ENCODE measurements at places on chromosomes 12 and 14.

- DNase-seq: no peak
Observed at GRCh38 chr12:80056845-80057244, 42.5 kb upstream of the OTOGL start.

GRCh38 chr12:2819810-2820209 is 7.3 kb downstream of the ITFG2 start:
- no peak for DNase-seq

DNA sequence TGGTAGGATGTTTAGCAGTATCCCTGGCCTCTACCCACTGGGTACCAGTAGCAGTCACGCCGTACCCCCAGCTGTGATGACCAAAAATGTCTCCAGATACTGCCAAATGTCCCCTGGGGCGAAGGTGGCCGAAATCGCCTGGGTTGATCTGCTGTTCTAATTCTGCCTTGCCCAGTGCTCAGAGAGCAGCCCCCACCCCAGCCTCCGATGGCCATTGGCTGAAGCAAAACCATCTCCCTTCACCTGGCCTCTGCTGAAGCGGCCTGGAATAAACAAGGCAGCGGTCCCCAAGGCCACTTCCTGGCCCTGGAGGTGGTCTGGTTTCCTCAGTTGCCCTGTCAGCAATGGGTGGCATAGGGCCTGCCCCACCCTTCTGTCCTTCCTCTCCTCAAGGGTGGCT is 298.4 kb downstream of the CACNA1C start:
- no peak for DNase-seq

- DNase-seq: no peak
Observed at GRCh38 chr12:23684121-23684520, 265.3 kb downstream of the SOX5 start.

DNA sequence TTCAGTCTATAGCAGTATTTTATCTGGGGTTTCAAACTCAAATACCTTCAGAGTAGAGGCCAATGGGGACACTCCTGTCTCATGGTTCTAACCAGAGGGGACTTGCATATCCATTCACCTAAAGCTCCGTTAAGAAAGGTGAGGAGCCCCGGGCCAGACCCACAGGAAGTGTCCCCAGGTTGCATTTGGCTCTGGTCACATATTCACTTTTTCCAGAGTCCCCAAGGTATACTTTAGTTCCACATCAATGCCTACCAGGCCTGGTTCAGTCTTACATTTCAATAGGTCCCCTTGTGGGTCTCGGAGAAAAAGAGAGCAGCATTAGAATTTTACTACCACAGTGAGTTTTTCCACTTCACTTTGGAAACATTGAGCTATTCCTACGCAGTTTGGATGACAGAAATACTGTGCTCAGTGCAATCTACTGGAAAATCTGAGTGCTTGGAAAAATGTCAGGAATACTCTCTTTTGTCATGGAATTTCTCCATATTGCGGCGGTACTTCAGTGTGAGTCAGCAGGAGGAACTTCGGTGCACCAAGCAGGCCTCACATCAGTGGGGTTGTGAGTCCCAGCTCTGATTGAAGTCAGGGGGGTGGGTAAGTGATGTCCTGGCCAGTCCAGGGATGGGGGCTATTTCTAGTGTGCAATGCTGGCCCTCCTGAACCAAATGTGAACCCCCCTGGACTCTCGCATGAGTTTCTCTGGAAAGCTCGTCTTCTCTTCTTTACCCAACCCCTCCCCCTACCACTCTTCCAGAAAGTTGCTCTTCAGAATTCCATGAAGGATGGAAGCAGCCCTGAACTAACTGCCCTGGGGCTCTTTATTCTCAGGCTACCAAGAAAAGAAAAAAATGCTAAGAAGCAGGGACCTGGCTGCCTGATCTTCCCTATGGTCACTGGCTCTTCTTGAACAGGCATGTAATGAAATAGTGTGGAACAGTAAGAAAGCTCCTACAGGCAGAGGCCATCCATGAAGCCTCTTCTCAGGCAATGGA is 184.7 kb downstream of the PRKCH start:
- DNase-seq: no peak

- DNase-seq: no peak
Observed at GRCh38 chr14:75832621-75833297, 149.0 kb downstream of the TGFB3 start.

GRCh38 chr12:84638811-84639368 is 273.7 kb downstream of the SLC6A15 start:
- no peak for DNase-seq

DNA sequence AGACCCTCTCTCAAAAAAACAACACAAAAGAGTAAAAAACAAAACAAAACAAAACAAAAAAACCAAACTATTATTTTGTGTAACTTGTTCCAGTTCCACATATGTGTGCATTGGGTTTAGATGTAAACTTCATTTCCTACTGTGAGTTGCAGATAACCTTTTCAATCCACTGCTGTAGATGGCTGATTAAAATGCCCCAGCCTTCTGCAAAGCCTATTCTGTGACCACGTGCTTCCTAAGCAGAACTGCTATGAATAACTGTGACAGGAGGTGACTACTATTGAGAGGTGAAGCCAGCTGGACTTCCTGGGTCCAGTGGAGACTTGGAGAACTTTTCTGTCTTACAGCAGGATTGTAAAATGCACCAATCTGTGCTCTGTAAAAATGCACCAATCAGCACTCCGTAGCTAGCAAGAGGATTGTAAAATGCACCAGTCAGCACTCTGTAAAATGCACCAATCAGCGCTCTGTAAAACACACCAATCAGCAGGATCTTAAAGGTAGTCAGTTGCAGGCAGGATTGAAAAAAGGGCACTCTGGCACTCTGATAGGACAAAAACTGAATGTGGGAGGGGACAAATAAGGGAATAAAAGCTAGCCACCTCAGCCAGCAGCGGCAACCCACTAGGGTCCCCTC is 10.3 kb upstream of the ELK3 start:
- DNase-seq: no peak

DNA sequence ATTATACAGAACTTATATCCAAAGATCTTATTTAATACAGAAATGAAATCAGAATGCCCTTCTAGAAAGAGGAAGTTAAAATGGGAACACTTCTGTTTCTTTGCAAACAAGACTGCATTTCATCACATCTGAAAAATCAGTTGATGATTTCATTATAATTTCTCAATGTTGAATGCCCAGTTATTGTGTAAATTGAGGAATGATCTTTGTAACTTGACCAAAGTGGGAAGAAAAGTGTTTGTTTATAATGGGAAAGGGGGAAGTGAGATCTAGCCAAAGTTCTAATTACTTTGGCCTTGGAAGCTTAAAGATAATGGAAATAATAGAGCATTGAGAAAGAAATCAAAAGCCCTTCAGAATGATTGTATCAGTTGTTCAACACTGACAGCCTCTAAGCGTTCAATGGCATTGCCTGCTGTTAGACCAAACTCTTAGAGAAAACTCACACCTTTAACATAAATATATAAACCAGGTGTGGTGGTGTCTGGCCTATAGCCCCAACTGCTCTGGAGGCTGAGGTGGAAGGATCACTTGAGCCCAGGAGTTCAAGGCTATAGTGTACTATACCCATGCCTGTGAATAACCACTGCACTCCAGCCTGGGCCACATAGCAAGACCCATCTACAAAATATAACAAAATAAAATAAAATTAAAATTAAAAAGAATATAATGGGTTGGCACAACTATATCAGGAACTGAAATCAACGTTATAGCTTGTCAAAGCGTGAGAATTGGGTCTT is 9.9 kb upstream of the LYZ start:
- no peak for DNase-seq

- DNase-seq: no peak
Observed at GRCh38 chr12:75660107-75660530, 148.7 kb upstream of the KRR1 start.

DNA sequence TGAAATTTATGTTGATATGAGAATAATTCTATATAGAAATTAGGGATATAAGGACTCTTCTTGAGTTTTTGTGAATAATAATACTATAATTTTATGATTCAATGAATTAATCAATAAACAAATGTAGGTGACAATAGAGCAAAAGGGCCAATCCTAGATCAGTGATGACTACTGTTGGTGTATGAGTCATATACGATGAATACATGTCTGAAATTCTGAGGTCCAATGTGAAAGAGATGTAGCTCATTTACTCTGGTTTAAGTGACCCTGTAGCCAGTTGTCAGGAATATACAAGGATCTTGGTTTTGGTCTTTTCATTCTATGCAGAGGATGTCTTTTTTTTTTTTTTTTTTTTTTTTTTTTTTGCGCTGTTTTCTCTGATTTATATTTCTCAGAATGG is 72.1 kb upstream of the RTL1 start:
- no peak for DNase-seq

GRCh38 chr12:88188180-88188579 is 46.1 kb downstream of the TMTC3 start:
- DNase-seq: no peak

- peak; percentile 56 for DNase-seq
Observed at GRCh38 chr14:71143381-71144290, 236.4 kb downstream of the PCNX1 start.

- DNase-seq: no peak
Observed at GRCh38 chr12:121224591-121224990, 14.7 kb downstream of the P2RX4 start.

DNA sequence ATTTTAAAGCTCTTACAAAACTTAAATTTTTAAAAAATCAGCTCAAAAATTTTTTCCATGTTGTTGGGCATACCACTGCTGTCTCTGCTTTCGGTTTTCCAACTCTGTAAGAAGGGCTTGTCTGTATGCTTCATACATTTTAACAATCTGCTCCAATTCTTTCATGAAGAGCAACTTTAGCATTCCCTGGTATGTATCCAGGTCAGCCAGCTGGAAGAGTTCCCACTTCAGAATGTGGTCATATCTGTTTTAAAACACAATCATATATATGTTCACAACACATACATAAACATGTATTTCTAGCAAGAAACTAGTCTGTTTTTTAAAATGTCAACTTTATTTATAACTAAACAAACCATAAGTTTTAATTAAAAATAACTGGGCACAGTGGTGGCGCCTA is 33.0 kb downstream of the SAV1 start:
- DNase-seq: no peak

DNA sequence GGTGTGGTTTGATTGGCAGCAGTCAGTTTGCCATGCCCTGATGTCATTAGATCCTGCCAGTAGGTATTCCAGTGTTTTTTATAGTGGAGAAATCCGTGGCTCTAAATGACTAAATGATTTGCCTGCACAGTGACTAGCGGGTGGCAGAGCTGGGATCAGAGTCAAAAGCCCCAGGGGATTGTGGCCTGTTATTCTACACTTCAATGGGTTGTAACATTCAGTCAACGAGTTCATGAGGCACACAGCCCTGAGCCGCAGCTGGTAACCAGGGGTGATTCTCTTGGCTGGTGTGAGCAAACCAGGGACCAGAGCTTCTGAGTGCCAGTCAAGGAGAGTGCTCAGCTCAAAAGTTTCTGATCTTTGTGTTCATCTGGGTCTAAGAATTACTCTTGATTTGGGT is 1.8 kb downstream of the MYH6 start:
- no peak for DNase-seq

DNA sequence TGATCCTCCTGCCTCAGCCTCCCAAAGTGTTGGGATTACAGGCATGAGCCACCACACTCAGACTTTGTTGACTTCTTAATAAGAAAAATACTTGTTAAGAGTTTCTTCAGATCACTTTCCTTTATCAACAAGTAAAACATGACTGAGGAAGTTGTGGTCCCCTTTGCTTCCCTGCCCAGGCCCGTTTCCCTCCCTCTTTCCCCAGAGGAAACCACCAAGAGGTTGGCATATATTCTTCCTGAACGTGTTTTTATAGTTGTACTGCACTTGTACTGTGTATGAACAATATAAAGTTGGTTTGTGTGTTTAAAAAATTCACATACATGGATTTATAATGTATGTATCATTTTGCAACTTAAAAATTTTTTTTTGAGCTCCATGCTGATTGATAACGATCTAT is 28.4 kb downstream of the PTPN11 start:
- no peak for DNase-seq

DNA sequence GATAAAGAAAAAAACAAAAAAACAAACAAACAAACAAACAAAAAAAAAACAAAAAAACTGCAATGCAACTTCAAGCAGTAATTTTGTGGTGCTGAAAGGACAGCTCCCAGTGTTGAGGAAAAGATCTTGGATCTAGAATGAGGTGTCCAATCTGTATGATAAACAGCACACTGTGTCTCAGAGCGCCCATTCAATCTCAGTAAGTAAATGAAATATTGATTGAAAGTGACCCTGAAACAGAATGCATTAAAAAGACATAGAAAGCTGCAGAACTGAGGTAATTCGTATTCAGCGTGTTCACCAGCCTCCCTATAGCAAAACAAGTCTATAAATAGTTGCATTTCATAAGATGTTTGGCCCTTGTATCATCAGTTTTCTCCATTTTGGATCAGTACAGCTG is 153.0 kb downstream of the NOVA1 start:
- no peak for DNase-seq

DNA sequence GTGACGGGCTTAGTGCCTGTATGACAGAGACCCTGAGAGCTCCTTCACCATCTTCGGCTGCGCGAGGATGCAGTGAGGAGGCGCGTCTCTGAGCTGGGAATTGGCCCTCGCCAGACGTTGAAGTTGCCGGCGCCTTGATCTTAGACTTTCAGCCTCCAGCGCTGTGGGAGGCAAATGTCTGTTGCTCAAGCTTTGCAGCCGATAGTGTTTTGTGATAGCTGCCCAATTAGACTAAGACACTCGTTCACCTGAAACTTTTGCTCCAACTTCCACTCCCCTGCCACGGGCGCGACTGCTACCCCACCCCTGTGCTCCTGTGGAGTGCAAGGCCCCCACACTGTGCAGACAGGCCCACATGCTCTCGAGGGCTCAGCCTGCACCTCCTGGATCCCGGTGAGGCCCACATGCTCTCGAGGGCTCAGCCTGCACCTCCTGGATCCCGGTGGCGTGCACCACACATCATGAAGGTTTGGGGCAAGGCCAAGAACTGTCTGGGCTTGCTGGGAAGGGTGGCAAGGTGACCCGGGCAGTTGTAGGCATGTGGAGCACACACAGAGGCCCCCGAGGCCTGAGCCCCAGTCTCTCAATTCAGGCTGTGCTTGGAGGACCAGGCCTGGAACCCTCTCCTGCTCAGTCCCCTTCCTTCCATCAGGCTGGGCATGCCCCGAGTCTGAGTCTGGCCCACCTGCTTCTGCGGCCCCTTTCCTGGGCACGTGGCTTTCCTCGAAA is 324.6 kb downstream of the TMEM121 start:
- no peak for DNase-seq

GRCh38 chr12:77572371-77572770 is 258.3 kb upstream of the NAV3 start:
- no peak for DNase-seq

DNA sequence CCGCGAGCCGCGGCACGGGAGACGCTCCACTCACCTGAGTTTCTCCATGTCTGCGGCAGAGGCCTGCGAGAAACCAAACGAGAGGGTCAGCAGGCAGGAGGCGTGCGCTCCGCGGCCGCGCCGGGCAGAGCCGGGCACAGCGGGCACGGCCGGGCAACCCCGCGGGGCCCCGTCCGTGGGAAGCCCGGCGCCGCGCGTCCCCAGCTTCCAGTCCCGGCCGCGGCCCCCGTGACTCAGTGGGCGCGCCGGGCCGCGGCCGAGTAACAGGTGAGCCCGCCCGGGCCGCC is 19.4 kb downstream of the BEGAIN start:
- DNase-seq: no peak

DNA sequence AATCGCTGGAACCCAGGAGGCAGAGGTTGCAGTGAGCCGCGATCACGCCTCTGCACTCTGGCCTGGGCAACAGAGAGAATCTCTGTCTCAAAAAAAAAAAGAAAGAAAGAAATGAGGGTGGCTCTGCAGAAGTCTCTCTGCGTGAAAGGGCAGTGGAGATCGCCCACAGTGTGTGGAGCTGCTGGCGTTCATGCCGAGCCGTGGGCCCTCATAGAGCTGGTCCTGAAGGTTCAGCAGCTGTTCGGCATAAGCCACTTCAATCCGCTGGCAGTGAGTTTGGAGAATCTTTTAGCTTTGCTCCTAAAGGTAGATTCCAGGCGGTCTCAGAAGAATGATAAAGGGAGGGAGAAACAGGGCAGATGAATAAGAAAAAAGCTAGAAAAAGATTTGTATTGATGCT is 36.7 kb upstream of the ATP2A2 start:
- DNase-seq: no peak
